ENCODE measurements at places on chromosomes 16 and 17.

GRCh38 chr16:79482011-79482410, 118.5 kb downstream of the MAF start:
- DNase-seq = no peak

DNA sequence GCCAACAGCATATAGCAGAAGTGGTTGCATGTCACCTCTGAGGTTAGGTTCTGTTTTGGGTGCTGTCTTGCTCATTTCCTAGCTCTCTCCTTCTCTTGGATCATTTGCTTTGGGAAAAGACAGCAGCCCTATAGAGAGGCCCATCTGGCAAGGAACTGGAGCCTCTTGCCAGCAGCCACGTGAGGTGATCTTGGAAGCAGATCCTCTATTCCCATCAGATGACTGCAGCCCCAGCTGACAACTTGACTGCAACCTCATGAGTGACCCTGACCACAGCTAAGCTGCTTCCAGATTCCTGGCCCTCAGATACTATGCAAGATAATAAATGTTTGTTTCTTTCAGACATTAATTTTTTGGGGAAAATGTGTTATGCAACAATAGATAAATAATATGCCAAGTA, 213.3 kb upstream of the HS3ST4 start:
- DNase-seq = no peak

DNA sequence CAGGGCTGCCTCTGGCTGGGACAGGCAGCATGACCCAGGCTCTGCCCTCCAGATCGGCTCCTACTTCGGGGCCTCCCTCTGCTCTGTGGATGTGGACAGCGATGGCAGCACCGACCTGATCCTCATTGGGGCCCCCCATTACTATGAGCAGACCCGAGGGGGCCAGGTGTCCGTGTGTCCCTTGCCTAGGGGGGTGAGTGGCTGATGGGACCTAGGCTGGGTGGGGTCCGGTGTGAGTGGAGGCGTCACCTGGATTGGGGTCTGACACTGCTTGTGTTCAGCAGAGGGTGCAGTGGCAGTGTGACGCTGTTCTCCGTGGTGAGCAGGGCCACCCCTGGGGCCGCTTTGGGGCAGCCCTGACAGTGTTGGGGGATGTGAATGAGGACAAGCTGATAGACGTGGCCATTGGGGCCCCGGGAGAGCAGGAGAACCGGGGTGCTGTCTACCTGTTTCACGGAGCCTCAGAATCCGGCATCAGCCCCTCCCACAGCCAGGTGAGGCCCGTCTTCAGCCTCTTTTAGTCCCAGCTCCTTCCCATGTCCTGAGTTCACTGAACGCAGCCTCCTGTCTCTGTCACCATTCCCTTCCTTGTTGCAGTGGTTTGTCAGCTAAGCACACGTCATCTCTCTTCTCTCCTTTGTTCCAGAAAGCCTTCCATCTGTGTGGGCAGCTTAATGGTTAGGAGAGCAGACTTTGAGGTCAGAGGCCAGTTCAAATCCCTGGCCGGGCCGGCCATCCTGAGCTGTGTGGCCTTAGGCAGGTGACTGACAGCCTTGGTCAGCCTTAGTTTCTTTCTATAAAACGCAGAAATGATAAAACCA, 16.9 kb downstream of the COX6A2 start:
- DNase-seq = no peak

- no peak for DNase-seq
These were observed 17.1 kb upstream of the NAGLU start for GRCh38 chr17:42518755-42519545.

DNA sequence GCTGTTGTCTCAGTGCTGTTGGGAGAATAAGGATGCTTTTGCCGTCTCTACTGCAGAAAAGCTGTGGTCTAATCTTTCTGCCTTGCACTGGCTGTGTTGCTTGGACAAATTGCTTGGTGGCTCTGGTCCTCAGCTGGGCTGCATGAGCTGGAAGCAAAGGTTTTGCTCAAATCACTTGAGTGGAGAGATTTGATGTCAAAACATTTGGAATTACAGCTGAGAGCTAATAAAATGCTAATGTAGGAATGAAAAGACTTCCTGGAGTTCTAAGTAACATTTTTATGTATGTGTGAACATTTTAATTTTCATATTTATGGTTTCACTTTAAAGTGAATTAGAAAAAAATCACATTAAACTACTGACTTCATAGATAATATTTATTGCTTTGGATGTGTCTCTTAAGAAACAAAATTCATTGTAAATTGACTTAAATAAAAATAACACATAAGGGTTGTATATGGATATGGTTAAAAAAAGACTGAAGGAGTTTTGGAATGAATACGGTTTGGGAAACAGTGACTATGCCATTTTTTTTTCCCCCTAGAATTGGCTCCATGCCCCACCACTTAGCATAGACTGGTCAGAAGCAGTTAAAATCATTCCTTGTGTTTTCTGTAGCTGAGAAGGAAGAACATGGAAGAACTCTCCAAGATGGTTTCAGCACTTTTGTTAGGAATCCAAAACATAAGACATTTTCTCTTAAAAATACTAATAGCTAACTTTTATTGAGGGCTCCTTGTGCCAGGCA, 39.2 kb upstream of the FAM20A start:
- DNase-seq = no peak

DNA sequence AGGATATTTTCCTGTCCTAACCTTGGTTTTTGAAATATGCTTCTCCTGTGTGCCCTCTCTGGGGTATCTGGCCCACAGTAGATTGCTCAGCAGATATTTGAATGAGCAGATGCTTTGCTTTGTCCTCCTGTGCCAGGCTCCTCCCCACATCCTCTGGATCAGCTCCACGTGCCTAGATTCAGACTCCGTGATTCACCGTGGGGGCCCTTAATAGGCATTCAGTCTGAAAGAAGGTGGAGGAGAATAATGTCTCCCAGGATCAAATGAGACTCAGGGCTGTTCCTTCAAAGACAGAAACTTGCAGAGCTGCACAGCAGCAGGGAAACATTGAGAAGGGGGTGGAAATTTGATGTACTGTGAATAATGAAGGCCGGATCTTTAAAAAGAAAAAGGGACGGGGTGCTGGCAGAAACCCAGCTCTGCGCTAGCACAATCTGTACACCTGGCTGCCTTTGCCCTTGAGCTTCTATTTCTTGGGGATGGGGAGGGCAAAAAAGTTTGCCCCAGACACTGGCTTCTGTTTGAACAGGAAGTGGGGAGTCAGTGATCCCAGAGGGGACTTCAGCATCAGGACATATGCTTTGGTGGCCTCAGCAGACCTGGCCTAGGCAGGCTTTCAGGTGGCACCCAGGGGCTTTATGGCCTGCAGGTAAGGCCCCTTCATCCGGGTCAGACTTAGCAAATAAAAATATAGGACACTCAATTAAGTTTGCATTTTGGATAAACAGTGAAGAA, 15.9 kb upstream of the SLC12A3 start:
- no peak for DNase-seq

DNA sequence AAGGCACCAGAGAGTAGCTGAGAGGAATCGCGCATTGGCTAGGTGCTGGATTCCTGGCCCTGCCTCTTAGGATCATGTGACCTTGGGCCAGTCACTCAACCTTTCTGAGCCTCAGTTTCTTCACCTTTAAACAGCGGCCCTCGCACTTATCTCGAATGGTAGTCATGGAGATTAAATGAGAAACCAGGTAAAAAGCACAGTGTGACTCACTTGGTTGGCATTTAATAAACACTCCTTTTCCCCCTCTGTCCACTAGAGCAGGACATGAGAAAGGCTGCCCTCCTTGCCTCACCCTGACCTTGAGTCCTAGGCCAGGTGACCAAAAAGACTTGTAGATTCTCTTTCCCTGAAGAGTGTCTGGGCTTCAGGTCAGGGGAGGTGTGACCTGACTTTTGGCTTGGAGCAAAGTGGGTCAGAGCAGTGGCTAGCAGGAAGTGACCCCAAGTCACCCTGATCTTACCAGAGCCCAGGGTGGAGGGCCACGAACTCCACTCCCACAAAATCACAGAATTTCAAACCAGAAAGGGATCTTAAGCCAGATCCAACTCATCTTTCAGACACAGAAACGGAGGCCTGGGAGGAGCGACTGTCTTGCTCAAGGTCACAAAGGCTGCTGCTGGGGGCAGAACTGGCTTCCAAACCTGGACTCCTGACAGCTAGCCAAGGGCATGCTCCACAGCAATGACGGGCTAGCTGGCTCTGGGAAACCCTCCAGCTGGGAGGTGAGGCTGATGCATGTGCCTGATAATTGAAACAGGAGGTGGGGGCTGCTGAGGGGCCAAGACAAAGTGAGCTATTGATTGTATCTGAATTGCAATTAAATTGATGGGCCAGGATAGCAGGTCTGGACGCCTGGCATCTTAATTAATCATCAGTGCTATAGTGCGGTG, 65.2 kb downstream of the PIPOX start:
- no peak for DNase-seq

DNA sequence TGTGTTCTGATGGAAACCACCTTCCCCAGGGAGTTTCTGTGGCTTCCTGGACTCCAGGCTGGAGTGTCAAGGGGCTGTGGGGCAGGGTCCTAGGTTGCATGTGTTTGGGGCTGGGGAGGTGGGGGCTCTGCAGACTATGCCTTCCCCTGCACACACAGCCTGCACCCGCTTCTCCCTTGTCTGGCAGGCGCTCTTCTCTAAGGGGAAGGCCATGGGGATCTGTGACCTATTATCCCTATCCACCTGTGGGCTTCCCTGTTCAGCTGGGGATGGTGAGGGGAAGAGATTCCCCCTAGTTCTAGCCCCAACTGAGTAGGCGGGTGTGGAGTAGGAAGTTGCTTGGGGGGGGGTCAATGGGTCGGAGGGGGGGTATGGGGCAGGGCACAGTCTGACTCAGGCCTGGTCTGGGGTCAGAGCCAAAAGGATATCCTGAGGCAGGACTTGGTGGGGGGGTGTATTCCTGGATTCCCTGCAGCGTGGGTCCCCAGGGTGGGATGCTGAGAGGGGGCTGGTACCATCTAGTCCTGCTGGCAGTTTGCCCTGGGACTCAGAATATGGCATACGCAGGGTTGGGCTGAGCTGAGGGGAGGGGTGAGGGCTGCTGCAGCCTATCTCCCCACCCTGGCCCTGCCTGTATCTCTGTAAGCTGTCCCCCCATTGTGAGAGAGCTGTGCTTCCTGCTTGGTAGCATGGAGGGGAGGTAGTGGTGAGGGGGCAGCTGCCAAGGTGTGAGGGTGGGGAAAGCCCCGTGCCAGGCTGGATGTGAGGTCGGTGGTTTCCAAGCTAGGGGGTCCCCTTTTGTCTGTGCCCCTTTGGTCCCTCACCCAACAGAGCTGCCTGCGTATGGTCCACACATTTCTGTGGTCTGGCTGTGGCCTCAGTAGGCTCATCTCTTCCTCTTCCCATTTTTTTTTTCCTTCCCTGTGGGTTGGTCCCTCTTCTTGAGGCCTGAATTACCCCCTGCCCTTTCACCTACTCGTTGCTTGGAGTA, 14.7 kb downstream of the RARA start:
- peak; percentile 57 for DNase-seq

- DNase-seq = no peak
These were observed 6.4 kb downstream of the AOC3 start for GRCh38 chr17:42857389-42857788.

DNA sequence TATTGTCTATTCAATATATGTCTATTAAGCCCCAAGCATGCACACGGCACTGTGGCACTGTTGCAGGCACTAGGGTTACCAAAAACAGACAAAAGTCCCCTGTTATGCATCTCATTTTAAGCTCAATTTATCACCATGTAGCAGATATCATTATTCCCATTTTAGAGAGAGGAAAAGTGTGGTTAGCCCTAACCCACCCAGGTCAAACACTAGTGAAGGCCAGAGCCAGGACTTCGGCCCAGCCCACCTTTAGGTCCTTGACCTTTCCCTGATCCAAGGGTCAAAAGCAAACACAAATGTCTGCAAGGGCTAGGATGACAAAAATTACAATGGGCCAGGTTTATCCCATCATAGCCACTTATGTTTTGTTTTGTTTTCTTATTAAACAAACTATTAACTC, 130.3 kb upstream of the NUDT7 start:
- DNase-seq = no peak

DNA sequence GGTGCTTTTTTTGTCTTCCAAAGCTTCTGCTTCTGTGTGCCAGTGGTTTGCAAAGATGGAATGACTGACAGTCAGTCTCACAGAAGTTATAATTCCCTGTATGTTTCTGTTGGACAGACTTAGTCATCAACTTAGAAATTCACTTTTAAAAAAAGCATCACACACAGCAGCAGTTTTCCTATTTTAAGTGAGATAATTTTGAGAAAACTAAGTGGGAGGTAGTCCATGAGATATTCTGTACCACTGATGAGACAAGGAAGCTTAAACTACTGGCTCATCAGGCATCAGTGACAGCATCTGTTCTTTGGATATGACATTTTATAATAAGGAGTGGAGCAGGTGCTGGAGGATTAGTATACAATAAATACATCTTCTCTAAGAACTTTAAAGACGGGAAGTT, 20.0 kb downstream of the CNP start:
- DNase-seq = no peak

DNA sequence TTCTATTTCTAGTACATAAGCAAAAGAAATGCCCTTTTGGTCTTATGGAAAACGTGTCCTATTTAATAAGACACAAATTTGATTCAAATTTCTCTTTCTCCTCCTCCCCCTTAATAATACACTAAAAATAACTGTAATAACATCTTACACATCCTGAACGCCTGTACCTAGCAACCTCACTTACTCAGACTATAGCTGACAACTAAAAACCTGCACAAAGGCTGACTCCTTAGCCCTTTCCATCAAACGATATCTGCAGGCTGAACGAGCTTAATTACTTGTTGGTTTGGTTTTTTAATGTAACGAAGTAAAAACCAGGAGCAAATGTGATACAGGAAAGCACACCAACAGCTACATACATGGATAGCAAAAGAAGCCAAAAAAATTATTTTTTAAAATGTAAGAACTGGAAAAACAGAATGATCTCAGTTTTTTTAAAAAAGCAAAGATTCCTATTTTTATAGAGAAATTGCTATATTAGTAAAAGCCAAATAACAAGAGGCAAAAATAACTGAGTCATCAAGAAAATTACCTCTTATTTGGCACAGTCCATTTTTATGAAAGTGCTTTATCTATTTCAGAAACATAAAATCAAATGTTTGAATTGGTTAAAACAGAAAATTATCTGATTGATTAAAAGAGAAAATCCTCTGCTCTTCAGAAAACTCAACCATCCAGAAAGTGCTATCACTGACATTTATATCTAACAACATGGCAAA, 23.5 kb downstream of the ADCY9 start:
- no peak for DNase-seq

DNA sequence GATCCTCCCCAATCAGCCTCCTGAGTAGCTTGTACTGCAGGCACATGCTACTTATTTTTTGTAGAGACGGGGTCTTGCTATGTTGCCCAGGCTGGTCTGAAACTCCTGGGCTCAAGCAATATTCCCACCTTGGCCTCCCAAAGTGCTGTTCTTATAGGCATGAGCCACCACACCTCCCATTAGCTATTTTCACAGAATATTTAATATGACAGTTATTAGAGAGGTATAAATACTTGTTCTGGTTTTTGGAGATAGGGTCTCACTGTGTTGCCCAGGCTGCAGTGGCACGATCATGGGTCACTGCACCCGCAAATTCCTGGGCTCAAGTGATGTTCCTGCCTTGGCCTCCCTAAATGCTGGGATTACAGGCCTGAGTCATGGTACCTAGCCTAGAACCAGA, 21.1 kb downstream of the ZNF213 start:
- DNase-seq = no peak

GRCh38 chr17:64345689-64346376, 44.8 kb downstream of the PECAM1 start:
- no peak for DNase-seq

- DNase-seq = peak; percentile 52
These were observed 5.4 kb downstream of the BANP start for GRCh38 chr16:87956365-87957231.

- DNase-seq = no peak
These were observed 4.7 kb upstream of the MPO start for GRCh38 chr17:58285422-58285810.

- DNase-seq = no peak
These were observed 7.9 kb upstream of the BAHCC1 start for GRCh38 chr17:81387100-81388090.

GRCh38 chr16:56226187-56226586, 34.9 kb downstream of the GNAO1 start:
- no peak for DNase-seq
